ENCODE measurements at places on chromosomes 4 and X. TPM values are rescaled to one million over a fixed set of nuclear protein-coding genes. Genes with fewer than 3 reads are reported as not detected.

Gene ATP1B4
- not detected for polyA plus RNA-seq

DNA sequence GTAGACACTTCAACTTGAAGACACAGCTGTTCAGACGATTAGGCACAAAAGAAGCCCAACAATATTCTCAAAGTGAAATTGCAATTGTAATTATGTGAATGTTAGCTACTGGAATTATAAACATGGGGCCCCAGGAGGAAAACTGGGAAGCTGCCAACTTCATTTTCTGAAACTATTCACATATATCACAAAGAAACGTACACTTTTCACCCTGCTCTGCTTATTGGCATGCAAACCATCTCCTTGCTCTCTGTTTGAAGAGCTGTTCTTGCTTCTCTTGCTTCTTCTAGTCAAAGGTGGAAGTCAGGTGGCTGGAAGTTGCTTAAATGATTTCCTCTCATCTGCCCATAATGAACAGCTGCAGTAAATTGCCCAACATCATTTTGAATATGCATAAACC lies 320.1 kb downstream of the CFAP299 start:
- no peak for DNase-seq

Gene NAA11
- polyA plus RNA-seq: not detected

GRCh38 chr4:134727696-134728095 lies 526.1 kb upstream of the PABPC4L start:
- no peak for DNase-seq

Gene RBMXL3
- polyA plus RNA-seq: not detected

- no peak for DNase-seq
Observed at GRCh38 chr4:153152501-153153338, 51.5 kb upstream of the TRIM2 start.

All from AG04450 (cell line).